ENCODE measurements at places on chromosomes 2 and 18. TPM values are rescaled to one million over a fixed set of nuclear protein-coding genes. Genes with fewer than 3 reads are reported as not detected.

DNA sequence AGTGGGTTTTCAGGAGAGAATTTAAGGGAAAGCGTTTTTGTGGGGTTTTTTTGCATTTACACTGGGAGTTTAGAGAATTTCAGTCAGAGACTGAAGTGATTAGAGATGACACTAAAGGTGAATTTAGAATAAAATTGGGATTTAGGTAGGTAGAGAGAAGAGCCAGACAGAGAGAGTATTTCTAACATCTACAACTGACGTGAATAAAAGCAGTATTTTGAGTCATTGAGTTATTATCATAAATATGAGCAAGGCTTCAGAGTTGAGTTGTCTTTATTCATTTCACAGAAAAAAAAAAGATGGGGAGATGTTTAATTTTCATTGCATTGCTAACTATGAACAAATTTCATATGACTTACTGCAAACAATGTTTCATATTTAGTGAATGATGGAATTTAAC is 202.9 kb downstream of the DPP4 start:
- DNase-seq: no peak

DNA sequence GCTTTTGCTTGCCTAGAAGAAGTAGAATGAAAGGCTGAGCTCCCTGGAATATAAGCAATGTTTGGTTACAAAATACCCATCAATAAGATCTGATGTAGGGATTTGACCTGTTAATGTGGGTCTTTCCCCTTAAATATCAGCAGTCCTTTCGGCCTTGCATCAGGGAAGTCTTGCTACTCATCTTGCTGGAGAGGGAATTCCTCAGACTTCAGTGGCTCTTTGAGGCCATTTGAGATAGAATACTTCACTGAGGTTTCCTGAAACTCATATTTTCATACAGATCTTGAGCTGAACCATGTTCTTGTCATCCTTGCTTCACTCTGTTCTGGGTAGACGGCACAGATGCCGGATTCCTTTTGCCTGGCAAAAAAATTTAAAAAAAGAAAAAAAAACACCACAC is 3.9 kb downstream of the TWIST2 start:
- DNase-seq: no peak

- DNase-seq: no peak
Measured at GRCh38 chr2:220531216-220531615, 903.8 kb downstream of the SLC4A3 start.

DNA sequence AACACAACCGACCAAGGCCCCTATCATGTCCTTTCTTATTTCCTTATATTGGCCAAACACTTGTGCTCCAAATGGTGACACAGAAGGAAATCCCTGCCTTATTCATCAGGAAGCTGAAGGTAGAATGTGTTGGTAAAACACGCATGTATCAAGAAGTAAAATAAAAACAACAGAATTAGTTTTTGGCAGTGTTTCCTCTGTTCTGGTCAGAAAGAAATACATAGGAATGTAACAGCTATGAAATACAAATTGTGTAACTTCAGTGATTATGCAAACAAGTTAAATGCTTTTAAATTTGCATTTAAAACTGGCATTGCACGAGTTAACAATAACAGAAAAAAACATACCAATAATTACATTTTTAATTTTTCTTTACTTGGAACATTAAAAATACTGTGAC is 19.3 kb downstream of the ST6GAL2 start:
- DNase-seq: no peak

GRCh38 chr2:138779781-138780445 is at the start of gene NXPH2:
NXPH2 (minus strand) TSS chr2:138780390; CDS start chr2:138780241, 149 bp downstream.
- DNase-seq: no peak

DNA sequence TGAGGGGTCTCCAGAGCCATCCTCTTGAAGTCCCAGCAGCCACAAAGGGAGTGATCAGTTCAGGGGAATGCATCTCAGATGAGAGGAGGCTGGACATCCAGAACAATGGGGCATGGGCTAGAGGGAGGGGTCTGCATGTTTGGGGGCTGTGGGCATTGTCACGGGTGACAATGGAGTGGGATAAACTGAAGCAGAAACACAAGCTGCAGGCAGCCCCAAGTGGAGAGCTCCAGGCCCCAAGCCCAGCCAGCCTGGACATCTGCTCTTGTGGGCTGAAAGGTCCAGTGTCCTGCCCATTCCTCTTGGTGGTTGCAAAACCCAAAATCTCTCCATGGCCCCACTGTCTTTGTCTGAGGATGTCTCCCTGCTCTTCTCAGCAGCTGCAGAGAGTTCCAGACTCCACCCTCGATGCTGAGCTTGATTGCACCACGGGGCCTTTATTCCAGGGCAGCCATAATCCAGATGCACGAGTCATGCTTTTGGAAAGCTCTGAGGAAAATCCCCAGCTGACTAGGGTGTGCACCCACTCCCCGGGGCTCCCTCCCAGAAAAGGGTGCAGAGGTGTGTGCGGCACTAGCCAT is 149.4 kb downstream of the TNS1 start:
- DNase-seq: no peak

- no peak for DNase-seq
Measured at GRCh38 chr2:96225016-96225533, 16.4 kb upstream of the STARD7 start.

GRCh38 chr2:218033590-218034496 is 31.0 kb upstream of the TNS1 start:
- DNase-seq: no peak

DNA sequence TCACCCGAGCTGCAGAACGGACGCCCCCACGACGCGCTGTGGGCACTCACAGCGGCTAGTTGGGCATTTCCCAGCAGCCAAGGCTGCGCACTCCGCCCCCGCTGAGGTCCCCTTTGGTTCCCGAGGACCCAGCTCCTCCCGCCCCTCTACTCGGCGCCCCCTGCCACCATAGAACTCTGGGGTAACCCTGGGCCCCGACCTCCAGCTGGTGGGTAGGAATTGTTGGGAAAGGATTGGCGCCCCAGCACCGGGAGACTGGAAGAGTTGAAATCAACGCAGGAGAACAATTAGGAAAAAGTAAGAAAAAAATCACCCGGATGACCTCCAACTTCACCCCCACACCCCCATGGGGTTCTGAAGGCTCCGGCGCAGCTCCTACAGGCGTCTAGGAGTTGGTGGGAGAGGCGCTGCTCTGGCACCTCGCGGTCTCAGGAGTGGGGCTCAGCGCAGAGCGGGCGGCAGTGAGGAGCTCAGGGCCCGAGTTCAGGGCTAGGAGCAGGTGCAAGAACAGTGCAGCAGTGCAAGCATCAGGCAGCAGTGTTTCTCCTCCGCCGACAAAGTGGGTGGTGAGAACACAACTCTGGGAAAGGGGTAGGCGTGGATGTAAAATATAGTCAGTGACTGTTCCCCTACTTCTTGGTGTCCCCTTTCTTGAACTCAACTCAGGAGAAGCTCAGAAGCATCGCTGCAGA is 14.0 kb downstream of the POU3F3 start:
- peak; percentile 69 for DNase-seq

DNA sequence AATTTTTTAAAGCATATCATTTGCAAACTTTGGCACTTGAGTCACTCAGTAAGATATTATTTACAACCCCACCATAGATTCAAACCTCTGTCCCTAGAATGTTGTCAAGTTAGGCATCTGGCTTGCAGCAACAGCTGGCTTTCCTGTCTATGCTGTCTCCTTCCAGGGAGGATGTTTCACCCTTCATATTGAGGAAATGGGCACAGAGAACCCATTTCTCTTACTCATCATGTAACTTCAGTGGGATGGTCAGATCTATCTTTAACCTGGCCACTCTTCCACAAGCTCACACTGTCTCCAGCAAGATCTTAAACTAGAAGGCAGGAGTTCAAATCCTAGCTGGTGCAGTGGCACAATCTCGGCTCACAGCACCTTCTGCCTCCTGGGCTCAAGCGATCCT is 15.8 kb downstream of the LCT start:
- no peak for DNase-seq

- DNase-seq: no peak
Measured at GRCh38 chr2:72148837-72149555, 1.3 kb upstream of the CYP26B1 start.

DNA sequence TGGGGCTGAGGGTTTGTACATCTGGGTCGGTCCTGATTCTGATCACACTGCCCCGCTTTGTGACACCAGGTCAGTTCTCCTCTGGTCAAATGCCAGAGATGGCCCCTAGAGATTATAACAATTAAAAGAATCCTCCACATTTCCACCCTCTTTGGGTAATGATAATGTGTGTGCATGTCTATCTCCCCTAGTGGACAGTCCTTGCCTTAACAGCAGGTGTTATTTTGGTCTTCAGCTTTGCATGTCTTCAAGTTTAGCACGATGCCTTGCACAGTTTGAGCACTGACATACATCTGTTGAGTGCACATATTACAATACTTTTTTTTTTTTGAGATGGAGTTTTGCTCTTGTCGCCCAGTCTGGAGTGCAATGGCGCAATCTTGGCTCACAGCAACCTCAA is 25.7 kb upstream of the COX7A2L start:
- DNase-seq: no peak

DNA sequence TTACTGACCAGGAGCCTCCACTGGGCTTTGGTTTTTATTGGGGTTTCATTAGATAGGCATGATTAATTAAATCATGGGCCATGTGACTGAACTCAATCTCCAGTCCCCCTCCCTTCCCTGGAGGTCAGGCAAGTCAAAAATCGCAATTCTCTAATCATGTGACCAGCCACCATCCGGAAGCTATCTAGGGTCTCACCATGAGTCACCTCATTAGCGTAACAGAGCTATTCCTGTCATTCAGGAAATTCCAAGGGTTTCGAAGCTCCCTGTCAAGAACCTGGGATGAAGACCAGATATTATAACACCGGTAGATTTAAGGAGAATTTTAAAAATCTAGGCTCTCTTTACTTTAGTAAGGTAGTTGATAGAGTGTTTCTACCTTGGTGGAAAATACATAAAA is 180.3 kb upstream of the TCF4 start:
- no peak for DNase-seq

DNA sequence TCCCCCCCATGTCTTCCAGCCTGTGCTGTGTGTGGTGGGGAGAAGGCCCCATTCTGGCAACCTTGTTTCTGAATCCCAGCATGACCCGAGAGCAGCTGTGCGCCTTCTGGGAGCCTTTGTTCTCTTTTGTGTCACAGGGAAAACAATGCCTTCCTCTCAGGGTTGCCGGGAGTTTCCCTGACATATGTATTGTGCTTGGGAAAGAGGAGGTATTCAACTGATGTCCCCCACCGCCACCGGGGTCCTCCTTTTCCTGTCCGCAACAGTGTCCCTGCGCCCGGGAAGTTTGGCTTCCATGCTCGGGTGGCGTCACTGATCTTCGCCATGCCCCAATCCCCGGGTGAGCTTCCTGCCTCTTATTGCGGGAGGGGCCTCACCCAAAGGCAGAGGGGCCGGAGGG is 77.5 kb upstream of the ASB18 start:
- no peak for DNase-seq

DNA sequence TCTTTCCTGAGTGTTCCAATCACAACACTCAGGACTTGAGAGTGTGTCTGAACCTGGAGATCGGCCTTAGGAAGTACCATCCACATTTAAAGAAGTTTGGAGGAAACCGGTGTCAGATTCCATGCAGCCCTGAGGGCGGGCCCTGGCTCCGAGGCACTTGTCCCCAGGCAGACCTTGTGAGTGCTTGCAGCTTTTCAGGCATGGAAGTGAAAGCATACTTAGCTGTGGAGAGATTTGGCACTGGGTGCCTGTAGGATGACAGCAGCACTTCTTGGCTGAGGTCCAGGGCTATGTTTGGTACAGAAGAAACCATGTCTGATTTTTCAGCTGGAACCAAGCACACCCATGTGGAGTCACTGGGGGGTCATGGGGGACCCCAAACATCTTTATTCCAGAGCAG is 230.8 kb downstream of the SEPTIN10 start:
- DNase-seq: peak; percentile 50

DNA sequence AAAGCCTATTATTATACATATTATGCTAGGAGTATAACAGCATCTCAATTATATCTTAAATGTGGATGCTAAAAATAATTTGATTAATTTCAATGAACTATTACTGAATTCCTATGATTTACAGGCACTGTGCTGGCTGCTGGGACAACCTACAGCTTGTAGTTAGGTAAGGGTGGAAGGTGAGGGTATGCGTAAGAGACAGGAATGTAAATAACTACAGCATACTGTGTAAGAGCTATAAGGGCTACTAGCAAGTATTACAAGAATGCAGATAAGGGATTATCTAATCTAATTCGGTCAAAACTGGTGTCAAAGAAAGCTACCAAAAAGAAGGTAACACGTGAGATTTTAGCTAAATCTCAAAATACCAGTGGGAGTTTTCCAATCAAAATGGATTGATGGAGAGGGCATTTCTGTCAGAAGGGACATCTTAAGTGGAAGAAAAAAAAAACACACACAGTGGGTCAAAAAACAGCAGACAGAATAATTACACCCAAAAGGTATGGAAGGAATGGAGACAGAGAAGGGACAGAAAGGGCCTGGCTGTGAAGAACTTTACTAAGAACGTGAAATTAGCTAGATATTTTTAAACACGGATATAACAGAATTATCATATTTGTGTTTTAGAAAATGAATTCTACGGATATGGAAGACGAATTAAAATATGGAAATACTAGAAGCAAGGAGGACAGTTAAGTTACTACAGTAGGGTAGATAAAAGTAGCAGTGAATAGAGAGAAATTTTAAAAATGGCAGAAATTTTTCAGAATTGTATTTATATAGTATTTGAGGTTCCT is 47.1 kb downstream of the STRN start:
- DNase-seq: no peak

DNA sequence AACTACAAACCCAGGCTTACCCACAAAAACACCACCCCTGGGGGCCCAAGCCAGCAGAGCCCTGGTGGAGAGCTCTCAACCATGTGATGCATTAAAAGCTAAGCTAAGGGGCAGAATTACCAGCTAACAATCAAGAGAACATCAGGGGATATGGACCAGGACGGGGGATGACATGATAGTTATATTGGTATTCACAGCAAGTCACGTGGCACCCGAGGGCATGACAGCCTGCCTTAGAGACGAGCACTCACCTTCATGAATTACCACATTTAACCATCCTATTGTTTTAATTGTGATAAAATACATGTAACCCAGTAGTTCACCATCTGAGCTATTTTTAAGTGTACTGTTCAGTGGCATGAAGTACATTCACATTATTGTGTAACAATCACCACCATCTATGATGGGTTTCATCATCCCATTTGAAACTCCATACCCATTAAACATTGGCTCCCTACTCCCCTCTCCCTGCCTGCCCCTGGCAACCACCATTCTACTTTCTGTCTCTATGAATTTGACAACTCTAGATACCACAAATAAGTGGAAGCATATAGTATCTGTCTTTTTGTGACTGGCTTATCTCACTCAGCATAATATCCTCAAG is 245.6 kb downstream of the ANAPC1 start:
- no peak for DNase-seq

The LAPTM4A gene
- 93.6 TPM for total RNA-seq

The UGT1A10 gene
- total RNA-seq: not detected

The B3GNT7 gene
- 1.2 TPM for total RNA-seq

The TDRD15 gene
- total RNA-seq: 3.0 TPM

The TAF4B gene
- 4.7 TPM for total RNA-seq

The RNF125 gene
- 1.1 TPM for total RNA-seq

The PTPRM gene
- total RNA-seq: 45.4 TPM

The PLA2R1 gene
- 1.7 TPM for total RNA-seq

The RESP18 gene
- total RNA-seq: not detected

The DGKD gene
- total RNA-seq: 33.1 TPM

The ERFE gene
- total RNA-seq: 1.6 TPM

The SCTR gene
- total RNA-seq: 0.62 TPM

The CRYGD gene
- 1.7 TPM for total RNA-seq

The STAMBP gene
- 20.4 TPM for total RNA-seq

All from occipital lobe (tissue), 3 donors.